Adrenal gland (tissue), 19 donors: ENCODE measurements at places on chromosomes 3 and 15. TPM values are rescaled to one million over a fixed set of nuclear protein-coding genes. Genes with fewer than 3 reads are reported as not detected.

The PCOLCE2 gene
- 5.3 TPM for polyA plus RNA-seq

- H3K27me3 ChIP-seq, result no peaks in the 10 kb centered on the region
- H3K36me3 ChIP-seq, result no peaks in the 10 kb centered on the region
- H3K4me1 ChIP-seq, result no peaks in the 10 kb centered on the region
Measured at GRCh38 chr3:155431856-155432570, 138.5 kb upstream of the STRIT1 start.

- no peak overlapping the region for H3K4me3 ChIP-seq
- no peak overlapping the region for H3K27ac ChIP-seq
- no peaks in the 10 kb centered on the region for H3K27me3 ChIP-seq
Measured at GRCh38 chr15:61216519-61216918, 12.6 kb downstream of the RORA start.

GRCh38 chr3:30418443-30418842 is 188.0 kb upstream of the TGFBR2 start:
- H3K27ac ChIP-seq, result no peak overlapping the region
- H3K36me3 ChIP-seq, result no peaks in the 10 kb centered on the region
- no peaks in the 10 kb centered on the region for H3K4me1 ChIP-seq
- H3K27me3 ChIP-seq, result no peaks in the 10 kb centered on the region
- no peak overlapping the region for H3K4me3 ChIP-seq

The PPIB gene
- polyA plus RNA-seq, result 702 TPM

The KLHL40 gene
- polyA plus RNA-seq, result 0.03 TPM

GRCh38 chr3:61060411-61060861 is 190.8 kb downstream of the FHIT start:
- H3K4me3 ChIP-seq, result no peak overlapping the region
- H3K27me3 ChIP-seq, result no peaks in the 10 kb centered on the region
- H3K4me1 ChIP-seq, result no peaks in the 10 kb centered on the region
- no peaks in the 10 kb centered on the region for H3K36me3 ChIP-seq
- H3K27ac ChIP-seq, result no peak overlapping the region

The SELENOT gene
- 25.6 TPM for polyA plus RNA-seq

GRCh38 chr3:49563766-49564165 is 9.5 kb downstream of the BSN start:
- no peaks in the 10 kb centered on the region for H3K27me3 ChIP-seq
- no peak overlapping the region for H3K4me3 ChIP-seq
- DNase-seq, result peak; percentile 10
- no peak overlapping the region for H3K27ac ChIP-seq
- no peaks in the 10 kb centered on the region for H3K4me1 ChIP-seq

DNA sequence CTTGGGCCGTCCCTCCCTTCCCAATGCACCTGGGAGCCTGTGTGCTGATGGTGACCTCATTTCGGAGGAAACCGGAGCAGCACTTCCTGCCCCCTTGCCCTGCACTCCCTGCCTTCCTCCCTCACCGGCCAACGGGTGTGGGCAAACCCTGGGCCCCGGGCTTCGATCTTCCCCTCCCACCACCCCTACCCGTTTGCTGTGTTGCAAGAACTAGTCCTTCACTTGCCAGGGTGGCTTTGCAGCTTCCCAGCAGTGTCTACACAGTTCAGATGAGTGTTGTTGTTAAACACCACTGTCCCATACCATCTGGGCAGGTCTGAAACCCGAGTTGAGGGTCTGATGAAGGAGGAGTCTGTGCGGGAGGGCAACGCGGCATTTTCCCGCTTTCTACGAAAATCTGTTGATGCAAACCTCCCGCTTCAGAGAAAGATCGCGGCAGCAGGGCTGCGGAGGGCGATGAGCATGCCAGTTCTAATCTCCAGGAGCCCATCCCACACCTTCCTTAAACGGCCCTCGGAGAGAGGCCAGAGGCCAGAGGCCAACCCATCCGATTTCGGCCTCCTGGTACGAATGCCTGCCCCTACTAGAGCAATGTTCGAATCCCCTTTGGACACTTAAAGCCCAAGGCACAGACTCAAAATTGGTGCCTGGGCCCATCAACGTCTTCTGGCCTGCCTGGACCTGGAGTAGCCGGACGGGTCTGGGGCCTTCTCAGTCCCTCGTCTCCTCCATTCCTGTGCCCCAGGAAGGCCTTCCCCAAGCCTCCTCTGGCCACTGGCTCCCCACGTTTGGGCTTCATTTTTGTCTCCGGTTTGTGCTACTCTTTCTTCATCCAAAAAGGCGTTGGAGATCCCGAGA is 35.7 kb upstream of the POLG start:
- H3K4me3 ChIP-seq, result no peak overlapping the region
- H3K4me1 ChIP-seq, result peaks cover 8% of the 10 kb centered on the region
- H3K27me3 ChIP-seq, result peaks cover 100% of the 10 kb centered on the region
- H3K36me3 ChIP-seq, result no peaks in the 10 kb centered on the region
- no peak overlapping the region for H3K27ac ChIP-seq

- peak; percentile 86 for DNase-seq
- H3K27me3 ChIP-seq, result no peaks in the 10 kb centered on the region
- H3K27ac ChIP-seq, result peak overlapping the region; percentile 54
- H3K36me3 ChIP-seq, result no peaks in the 10 kb centered on the region
Measured at GRCh38 chr15:64856429-64857145, 14.9 kb downstream of the PLEKHO2 start.

DNA sequence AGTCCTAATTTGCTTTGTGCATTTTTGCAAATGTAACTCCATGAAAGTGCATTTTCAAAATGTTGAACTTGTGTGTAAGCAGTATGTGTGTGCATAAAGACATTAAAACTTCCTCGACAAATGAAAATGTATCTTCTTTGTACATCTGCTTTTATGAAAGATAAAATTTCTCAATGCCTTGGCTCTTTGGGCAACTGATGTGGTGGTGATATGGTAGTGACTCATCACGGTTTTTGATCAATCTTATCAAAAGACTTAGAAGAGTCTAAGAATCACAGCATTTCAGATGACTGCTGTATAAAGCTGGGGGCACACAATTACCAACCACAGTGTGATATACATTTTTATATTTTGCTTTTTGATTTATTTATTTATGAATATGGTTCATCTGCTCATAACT is 5.4 kb upstream of the MASP1 start:
- H3K27me3 ChIP-seq, result no peaks in the 10 kb centered on the region
- H3K36me3 ChIP-seq, result no peaks in the 10 kb centered on the region
- no peak for DNase-seq
- no peak overlapping the region for H3K27ac ChIP-seq
- H3K4me1 ChIP-seq, result no peaks in the 10 kb centered on the region
- H3K4me3 ChIP-seq, result no peak overlapping the region

DNA sequence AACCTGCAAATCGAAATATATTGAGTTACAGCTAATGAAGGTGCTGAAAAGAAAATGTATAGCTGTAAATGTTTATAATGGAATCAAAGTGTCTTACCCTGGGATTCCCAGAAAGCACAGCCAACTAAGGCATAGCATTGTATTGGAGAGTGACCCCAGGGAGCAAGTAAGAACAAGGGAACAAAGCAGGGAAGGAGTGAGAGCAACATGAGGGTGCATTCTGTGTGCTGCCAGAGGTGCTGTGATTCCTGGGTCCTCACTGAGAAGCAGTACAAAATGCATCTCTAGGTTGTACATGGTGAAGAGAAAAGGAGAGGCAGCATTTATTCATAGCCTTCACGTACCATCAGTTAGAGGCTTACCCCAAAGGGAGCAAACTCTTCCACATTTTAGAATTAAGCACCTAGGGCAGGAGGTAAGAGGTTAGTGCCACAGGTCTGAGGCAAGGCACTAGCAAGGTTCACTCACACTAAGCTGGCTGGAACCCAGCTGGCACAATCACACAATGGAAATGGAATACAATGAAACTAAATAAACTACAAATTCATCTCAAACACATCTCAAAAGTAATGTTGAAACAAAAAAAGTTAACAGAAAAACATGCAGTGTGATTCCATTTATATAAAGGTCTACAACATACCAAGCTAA is 151.5 kb upstream of the C2CD4B start:
- no peaks in the 10 kb centered on the region for H3K4me1 ChIP-seq
- H3K27ac ChIP-seq, result no peak overlapping the region
- H3K4me3 ChIP-seq, result no peak overlapping the region
- DNase-seq, result no peak
- H3K36me3 ChIP-seq, result no peaks in the 10 kb centered on the region

- H3K27me3 ChIP-seq, result no peaks in the 10 kb centered on the region
- no peak overlapping the region for H3K27ac ChIP-seq
- H3K4me3 ChIP-seq, result no peak overlapping the region
- no peaks in the 10 kb centered on the region for H3K36me3 ChIP-seq
- no peaks in the 10 kb centered on the region for H3K4me1 ChIP-seq
- DNase-seq, result no peak
Measured at GRCh38 chr15:40836020-40836419, 7.5 kb upstream of the PPP1R14D start.

The FAM174B gene
- 8.1 TPM for polyA plus RNA-seq

- no peaks in the 10 kb centered on the region for H3K36me3 ChIP-seq
- DNase-seq, result no peak
- H3K4me3 ChIP-seq, result no peak overlapping the region
- no peaks in the 10 kb centered on the region for H3K4me1 ChIP-seq
Measured at GRCh38 chr3:179028408-179028807, 43.2 kb downstream of the ZMAT3 start.

GRCh38 chr15:39312984-39313383 is 267.9 kb upstream of the THBS1 start:
- no peaks in the 10 kb centered on the region for H3K27me3 ChIP-seq
- DNase-seq, result no peak
- H3K4me3 ChIP-seq, result no peak overlapping the region
- H3K27ac ChIP-seq, result no peak overlapping the region

The RLBP1 gene
- polyA plus RNA-seq, result 0.10 TPM

The CLDN18 gene
- polyA plus RNA-seq, result not detected

DNA sequence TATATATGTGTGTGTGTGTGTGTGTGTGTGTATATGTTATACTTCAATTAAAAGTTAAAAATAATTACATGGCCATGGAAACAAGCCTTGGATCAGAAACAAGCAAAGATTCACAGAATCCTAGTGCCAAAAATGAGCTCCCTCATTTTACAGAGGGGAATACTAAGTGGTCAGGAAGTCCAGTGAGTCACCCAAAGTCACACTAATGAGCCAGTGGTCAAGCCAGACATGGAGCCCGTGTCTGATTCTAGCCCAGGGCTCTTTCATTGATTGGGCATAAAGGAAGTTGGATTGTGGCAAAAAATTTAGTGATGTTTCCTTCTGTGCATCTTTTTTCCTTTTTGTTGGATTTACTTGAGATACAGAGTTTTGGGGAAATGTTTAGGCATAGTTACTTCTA is 152.5 kb upstream of the NPHP3 start:
- no peak overlapping the region for H3K4me3 ChIP-seq
- H3K27me3 ChIP-seq, result peaks cover under 1% of the 10 kb centered on the region
- no peak overlapping the region for H3K27ac ChIP-seq
- H3K36me3 ChIP-seq, result no peaks in the 10 kb centered on the region
- H3K4me1 ChIP-seq, result no peaks in the 10 kb centered on the region

The PCLAF gene
- polyA plus RNA-seq, result 1.8 TPM

- no peak overlapping the region for H3K27ac ChIP-seq
- no peaks in the 10 kb centered on the region for H3K4me1 ChIP-seq
- DNase-seq, result no peak
- peaks cover 4% of the 10 kb centered on the region for H3K27me3 ChIP-seq
- no peaks in the 10 kb centered on the region for H3K36me3 ChIP-seq
Measured at GRCh38 chr15:98525661-98526001, 122.7 kb upstream of the IGF1R start.

The LRRC49 gene
- 8.7 TPM for polyA plus RNA-seq

DNA sequence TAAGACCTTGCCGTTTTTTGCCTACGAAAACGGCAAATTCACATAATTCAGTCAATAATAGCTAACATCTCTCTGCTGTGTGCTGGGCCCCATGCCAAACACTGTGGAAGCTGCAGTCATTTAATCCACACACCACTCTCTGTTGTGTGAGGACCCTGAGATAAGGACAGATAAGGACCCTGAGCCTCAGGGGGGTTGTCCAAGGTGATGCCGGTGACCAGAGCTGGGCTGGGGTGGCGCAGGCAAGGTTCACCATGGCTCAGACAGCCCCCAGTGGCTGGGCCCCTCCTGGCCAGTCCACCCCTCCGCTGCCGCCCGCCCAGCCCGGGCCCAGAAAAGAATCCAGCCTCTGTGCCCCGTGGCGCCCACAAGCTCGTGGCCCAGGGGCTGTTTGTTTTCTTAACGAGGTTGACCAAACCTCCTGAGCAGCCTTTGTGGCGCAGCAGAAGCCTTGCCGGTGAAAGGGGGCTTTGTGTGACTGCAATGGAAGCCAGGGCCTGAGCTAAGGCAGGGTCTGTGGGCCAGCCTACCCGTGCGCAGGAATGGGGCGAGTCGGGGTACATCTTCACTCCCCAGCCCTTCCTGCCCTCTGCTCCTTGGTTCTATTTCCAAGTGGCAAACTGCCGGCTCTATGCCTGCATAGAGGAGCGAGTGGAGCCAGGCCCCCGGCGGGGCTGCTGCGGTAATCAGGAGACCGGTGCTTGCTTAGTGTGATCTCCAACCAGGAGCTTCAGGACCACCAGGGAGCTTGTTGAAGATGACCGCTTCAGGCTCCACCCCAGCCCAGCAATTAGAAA is 4.4 kb upstream of the SNX22 start:
- H3K36me3 ChIP-seq, result no peaks in the 10 kb centered on the region
- no peaks in the 10 kb centered on the region for H3K27me3 ChIP-seq
- H3K4me3 ChIP-seq, result no peak overlapping the region
- no peak overlapping the region for H3K27ac ChIP-seq

DNA sequence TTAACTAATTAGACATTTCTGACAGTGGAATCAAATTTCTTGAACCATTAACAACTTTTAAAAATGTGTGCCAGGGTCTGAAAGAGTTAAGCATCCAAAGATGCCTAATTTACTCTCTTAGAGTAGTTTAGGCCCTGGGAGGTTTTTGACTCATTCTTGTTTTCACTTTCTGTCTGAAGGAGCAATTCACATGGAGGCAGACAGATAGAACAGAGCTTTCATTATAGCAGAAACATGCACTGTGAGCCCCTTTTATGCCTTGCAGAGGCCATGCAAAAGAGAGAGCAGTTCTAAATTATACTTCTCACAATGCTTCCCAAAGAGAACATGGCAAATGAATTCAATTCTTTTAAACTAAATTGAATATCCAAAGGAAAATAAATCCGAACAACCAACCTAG is 554.8 kb downstream of the MFSD1 start:
- no peak for DNase-seq
- no peak overlapping the region for H3K27ac ChIP-seq
- no peak overlapping the region for H3K4me3 ChIP-seq
- H3K4me1 ChIP-seq, result no peaks in the 10 kb centered on the region

GRCh38 chr3:127655641-127656040 is 17.1 kb upstream of the ABTB1 start:
- peak; percentile 55 for DNase-seq
- no peaks in the 10 kb centered on the region for H3K36me3 ChIP-seq
- H3K4me1 ChIP-seq, result no peaks in the 10 kb centered on the region
- peak overlapping the region; percentile 68 for H3K27ac ChIP-seq

DNA sequence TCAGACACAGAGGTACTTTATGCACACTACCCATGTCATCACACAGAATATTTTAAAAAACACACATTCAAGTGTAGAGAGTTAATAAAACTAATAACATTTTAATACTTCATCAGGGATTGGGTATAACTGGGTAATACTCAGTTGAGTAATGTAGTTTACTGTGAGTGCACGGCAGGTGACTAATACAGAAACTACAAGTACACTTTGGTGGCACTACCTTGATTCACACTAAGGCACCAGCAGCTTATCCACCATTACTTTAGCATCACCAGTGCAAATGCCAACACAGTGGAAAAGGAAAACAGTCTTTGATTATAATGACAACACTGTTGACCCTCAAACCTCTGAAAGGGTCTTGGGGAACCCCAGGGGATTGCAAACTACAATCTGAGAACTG is 33.6 kb downstream of the ZNF280D start:
- no peak overlapping the region for H3K4me3 ChIP-seq
- H3K4me1 ChIP-seq, result no peaks in the 10 kb centered on the region
- H3K27ac ChIP-seq, result no peak overlapping the region
- no peaks in the 10 kb centered on the region for H3K27me3 ChIP-seq
